Stimulated activated CD4-positive, alpha-beta T cell treated with anti-CD3 and anti-CD28 coated beads, Interleukin-4, amount 100 ng/mL, for 24 hours (primary cell): ENCODE measurements at places on chromosomes 2 and 18.
A peak's percentile ranks its signal among the peaks of the same experiment; 100 is the strongest.

- no peak for DNase-seq
These were observed 38.5 kb downstream of the MERTK start for GRCh38 chr2:111936881-111937280.

GRCh38 chr2:172819943-172820342 lies 84.3 kb downstream of the RAPGEF4 start:
- no peak for DNase-seq

GRCh38 chr2:176457481-176457880 lies 188.2 kb downstream of the MTX2 start:
- no peak for DNase-seq

DNA sequence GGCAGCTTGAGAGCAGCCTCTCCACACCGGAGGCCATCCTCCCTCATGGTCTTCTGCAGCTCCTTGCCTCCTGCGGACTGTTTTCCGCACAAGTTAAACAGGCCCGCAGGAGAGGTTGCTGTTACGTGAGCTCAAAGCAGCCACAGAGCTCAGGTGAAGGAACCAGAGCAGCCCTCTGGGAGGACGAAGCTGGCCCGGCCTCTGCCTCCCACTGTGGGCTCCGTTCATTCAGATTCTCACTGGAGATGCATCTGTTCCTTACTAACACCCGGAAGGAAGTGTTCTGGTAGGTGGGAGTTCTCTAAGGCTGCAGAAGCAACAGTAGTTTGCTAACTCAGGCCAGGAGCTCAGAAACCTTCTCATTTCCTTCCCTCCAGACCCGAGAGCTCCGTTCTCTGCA lies 10.9 kb downstream of the DIPK1C start:
- DNase-seq, result no peak

- DNase-seq, result no peak
These were observed 44.0 kb downstream of the GPR155 start for GRCh38 chr2:174442546-174443510.

DNA sequence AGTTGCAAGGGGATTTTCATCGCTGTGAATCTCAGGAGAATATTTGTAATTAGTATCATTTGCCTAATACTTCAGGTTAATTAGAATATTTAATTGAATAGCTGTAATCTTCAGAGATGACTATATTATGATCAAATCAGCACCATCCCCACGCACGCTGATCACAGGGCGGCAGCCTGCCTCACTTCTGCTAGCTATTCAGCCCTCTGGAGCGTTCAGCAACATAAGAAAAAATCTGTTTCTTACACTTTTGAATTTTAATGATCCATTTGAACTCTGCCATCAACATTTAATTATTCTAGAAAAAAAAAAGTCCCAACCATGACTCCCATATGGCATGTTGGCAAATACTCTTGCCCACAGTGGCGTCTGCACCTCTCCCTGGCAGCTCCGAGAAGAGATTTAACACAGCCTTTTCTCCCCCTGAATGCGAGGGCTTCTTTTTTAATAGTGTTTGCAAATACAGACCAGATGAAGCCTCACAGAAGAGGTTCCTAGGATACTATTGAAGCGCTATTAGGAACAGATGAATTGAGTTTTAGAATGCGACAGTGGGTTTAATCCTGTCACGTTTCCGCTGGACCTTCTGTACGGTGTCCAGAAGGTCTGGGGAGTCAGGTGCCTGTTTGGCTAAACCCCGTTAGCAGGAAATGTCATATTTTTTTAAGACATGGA lies 731.9 kb upstream of the SALL3 start:
- no peak for DNase-seq

DNA sequence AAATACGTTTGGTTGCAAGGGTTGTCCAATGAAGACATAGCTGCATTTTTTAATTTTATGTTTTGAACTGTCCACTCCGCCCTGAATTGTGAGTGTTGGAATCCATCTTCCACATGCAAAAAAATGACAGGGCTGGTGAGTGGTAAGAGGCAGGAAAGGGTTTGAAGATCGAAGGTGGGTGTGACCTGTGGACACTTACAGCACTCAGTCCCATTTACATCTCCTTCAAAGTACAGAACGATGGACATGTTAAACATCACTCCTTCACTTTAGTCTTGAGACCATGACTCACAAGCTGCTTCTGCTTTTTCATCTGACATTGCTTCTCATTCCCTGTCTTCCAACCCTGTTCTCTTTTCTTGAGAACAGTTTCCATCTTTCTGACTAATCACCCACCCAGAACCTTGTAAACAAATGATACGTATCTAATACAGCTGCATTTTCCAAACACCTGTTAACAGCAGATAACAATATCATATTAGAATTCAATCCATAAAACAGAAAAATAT lies 179.3 kb downstream of the ZNF516 start:
- DNase-seq, result no peak

- no peak for DNase-seq
These were observed 1.1 kb downstream of the STRN start for GRCh38 chr2:36965206-36965605.

GRCh38 chr2:205685314-205686055 lies 3.2 kb downstream of the NRP2 start:
- no peak for DNase-seq

- no peak for DNase-seq
These were observed 43.1 kb upstream of the CWC22 start for GRCh38 chr2:180050246-180050645.

GRCh38 chr2:232219932-232220331 lies 158.6 kb upstream of the ALPP start:
- no peak for DNase-seq

- no peak for DNase-seq
These were observed 21.9 kb downstream of the DHRS9 start for GRCh38 chr2:169091256-169091655.

- no peak for DNase-seq
These were observed 17.3 kb downstream of the DUSP11 start for GRCh38 chr2:73762571-73762970.

- DNase-seq, result no peak
These were observed 15.8 kb upstream of the MTCL1 start for GRCh38 chr18:8689517-8689916.

- peak; percentile 60 for DNase-seq
These were observed 199.8 kb downstream of the CLIP4 start for GRCh38 chr2:29314816-29315571.

- no peak for DNase-seq
These were observed 245.2 kb downstream of the CYRIA start for GRCh38 chr2:16420421-16420820.

- DNase-seq, result no peak
These were observed 18.8 kb upstream of the ALPI start for GRCh38 chr2:232437195-232437571.

GRCh38 chr2:232273903-232274643 lies 104.5 kb upstream of the ALPP start:
- no peak for DNase-seq

- DNase-seq, result no peak
These were observed 26.7 kb downstream of the COLEC12 start for GRCh38 chr18:473802-474201.

DNA sequence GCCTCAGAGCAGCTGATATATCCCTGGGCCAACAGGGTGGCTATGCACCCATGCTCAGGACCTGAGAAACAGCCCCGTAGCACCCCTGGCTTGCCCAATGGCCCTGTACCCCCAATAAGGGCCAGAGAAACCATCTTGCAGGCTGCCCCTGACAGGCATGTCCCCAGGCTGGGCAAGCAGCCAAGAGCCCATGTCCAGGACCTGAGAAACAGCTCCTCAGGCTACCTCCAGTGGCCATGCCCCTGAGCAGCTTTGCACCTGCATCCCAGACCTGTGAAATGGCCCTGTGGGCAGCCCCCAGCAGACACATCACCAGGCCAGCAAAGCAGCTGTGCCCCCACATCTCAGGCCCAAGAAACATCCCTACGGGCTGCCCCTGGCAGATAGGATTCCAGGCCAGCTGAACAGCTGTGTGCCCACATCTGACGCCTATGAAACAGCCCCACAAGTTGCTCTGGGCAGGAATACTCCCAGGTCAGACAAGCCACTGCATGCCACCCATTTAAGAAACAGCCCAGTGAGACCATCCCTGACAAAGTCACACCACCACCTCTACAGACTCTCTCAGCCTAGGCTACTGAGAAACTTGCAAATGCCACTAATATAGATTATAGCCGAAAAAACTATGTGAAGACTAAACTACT lies 84.1 kb downstream of the TMEM237 start:
- DNase-seq, result no peak

DNA sequence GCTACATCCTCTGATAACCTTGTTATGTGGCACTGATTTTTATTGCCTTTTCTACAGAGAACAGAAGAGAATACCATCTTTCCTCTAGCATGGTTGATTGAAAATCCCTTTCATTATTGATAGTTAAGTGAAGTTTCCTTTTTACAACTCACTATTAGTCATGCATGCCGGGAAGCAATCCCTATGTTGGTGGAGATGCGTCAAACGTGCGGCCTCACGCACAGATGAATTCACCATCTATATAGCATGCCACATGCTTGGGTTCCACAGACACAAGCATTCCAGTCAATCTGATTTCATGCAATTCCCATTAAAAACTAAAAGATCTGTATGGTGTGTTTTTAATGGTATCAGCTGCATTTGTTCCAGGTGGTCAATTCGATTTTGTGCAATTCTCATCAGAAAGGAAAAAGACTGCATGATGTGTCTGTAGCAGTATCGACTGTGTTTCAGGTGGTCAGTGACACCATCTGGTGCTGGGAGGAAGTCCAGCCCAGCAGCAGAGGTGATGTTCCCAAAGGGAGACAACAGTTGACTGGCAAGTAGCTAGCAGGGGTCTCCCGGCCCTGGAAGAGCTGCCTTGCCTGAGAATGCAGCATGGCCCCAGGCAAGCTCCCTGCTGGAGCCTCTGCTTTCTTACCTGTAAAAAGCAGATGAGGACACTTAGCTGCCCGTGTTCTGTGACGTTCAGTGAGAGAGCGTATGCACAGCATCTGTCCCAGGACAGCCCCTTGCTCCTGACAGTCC lies 151.3 kb upstream of the NCK2 start:
- DNase-seq, result no peak

GRCh38 chr18:9898792-9899549 lies 13.2 kb downstream of the TXNDC2 start:
- no peak for DNase-seq
